Activated T-helper 1 cell treated with anti-CD3 and anti-CD28 coated beads, Interleukin-12 subunit alpha, Interleukin-12 subunit beta, Interleukin-2, Interleukin-4 antibody, amounts not matched to agents 30 ng/mL and 10 ng/mL and 1 ng/mL, durations not matched to agents 14 hours and 24 hours and 36 hours (primary cell): ENCODE measurements at places on chromosomes 16 and 17.
A peak's percentile ranks its signal among the peaks of the same experiment; 100 is the strongest.

DNA sequence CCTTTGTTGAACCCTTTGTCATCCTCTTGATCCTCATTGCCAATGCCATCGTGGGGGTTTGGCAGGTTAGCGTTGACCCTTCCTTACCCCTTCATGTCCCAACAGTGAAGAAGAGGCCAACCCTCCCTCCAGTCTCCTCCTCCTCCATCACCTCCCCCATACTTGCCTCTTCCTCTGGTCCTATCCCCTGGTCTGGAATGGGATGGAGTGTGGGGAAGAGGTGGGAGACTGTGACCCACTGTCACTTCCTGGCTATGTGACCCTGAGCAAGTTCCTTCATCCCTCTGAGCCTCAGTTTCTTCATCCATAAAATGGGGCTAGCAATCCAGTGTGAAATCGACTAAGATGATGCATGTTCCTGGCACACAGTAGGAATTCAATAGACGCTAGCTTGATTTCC, 2.7 kb downstream of the ATP2A1 start:
- H3K27me3 ChIP-seq, result peaks cover 2% of the 10 kb centered on the region
- H3K4me3 ChIP-seq, result peak overlapping the region; percentile 74
- DNase-seq, result no peak
- H3K4me1 ChIP-seq, result peaks cover 18% of the 10 kb centered on the region

- H3K36me3 ChIP-seq, result peaks cover 46% of the 10 kb centered on the region
- H3K27me3 ChIP-seq, result no peaks in the 10 kb centered on the region
- peaks cover 15% of the 10 kb centered on the region for H3K4me1 ChIP-seq
- H3K27ac ChIP-seq, result no peak overlapping the region
- no peak overlapping the region for H3K4me3 ChIP-seq
Measured at GRCh38 chr16:30603945-30604315, 6.3 kb downstream of the ZNF689 start.

GRCh38 chr16:69049146-69049545, 56.3 kb upstream of the HAS3 start:
- H3K27me3 ChIP-seq, result no peaks in the 10 kb centered on the region
- peaks cover 3% of the 10 kb centered on the region for H3K36me3 ChIP-seq
- no peak overlapping the region for H3K27ac ChIP-seq
- H3K4me3 ChIP-seq, result no peak overlapping the region
- no peak for DNase-seq

GRCh38 chr17:17109907-17110306, 67.7 kb downstream of the MPRIP start:
- H3K27me3 ChIP-seq, result no peaks in the 10 kb centered on the region
- peaks cover 60% of the 10 kb centered on the region for H3K4me1 ChIP-seq
- no peak overlapping the region for H3K4me3 ChIP-seq
- H3K36me3 ChIP-seq, result peaks cover 4% of the 10 kb centered on the region
- H3K27ac ChIP-seq, result peak overlapping the region; percentile 60
- no peak for DNase-seq

DNA sequence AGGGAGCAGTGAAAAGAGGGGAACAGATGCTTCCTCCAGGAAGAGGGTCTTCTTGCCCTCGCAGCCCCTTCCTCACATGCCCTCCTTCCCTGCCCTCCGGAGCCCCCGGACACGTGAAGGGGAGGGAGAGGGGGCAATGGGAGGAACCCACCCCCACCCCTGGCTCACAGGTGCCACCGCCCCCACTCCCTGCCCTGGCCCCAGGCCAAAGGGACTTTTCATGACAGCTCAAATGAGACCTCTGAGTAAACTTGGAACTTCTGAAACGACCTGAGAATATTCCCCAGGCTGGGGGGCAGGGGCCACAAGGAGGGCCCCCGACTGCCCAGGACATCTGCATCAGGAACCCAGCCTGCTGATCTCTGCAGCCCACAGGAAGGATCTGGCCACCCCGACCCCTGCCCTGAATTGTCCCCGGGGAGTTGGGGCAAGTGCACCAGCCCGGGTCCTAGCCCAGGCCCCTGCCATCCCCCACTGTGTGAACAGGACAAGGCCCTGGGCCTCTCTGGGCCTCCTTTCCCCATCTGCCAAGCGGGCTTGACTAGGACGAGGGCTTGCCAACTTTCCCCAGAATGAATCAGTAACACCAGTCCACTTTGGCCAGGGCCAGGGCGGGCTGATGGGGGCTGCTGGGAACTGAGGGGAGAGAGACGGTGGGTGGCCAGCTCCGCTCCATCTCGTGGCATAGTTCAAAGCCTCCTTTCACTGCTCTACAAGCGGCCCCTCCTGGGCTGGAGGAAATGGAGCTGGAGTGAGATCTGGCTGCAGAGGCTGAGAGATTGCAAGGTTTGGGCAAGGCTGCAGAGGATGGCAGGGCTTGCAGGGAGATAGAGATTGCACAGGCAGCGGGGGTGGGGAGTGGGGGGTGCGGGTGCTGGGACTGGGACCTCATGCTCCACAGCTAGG, 3.8 kb downstream of the IL21R start:
- H3K36me3 ChIP-seq, result peaks cover 65% of the 10 kb centered on the region
- H3K27ac ChIP-seq, result peak overlapping the region; percentile 100
- H3K4me1 ChIP-seq, result peaks cover 79% of the 10 kb centered on the region
- DNase-seq, result no peak

- no peak for DNase-seq
- no peaks in the 10 kb centered on the region for H3K36me3 ChIP-seq
- no peaks in the 10 kb centered on the region for H3K4me1 ChIP-seq
Measured at GRCh38 chr17:51857052-51857597, 301.4 kb downstream of the CA10 start.

DNA sequence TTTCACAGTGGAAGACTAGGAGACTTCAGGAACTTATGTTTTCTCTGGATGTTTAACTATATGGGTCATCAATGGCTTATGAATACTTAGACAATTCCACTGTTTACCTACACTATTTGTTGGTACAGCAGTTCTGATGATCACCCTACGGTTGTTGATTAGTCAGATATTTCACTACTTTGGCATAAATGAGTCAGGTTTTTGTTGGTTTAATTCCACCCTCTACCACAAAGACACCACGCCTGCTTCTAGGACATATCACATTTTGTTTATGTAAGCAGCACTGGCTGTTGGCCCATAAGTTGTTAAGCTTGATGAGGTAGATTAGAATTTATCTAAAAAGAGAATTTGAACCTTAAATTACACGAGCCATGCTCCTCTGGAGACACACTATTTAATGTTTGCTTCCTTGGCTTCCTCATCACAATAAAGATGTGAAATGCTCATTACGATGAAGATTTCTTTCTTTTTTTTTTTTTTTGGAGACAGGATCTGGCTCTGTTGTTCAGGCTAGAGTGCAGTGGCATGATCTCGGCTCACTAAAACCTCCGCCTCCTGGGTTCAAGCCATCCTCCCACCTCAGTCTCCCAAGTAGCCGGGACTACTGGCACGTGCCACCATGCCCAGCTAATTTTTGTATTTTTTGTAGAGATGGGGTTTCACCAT, 4.3 kb downstream of the GDE1 start:
- DNase-seq, result no peak
- peaks cover 59% of the 10 kb centered on the region for H3K4me1 ChIP-seq
- H3K27me3 ChIP-seq, result no peaks in the 10 kb centered on the region
- no peak overlapping the region for H3K4me3 ChIP-seq
- H3K36me3 ChIP-seq, result peaks cover 31% of the 10 kb centered on the region
- H3K27ac ChIP-seq, result peak overlapping the region; percentile 63

DNA sequence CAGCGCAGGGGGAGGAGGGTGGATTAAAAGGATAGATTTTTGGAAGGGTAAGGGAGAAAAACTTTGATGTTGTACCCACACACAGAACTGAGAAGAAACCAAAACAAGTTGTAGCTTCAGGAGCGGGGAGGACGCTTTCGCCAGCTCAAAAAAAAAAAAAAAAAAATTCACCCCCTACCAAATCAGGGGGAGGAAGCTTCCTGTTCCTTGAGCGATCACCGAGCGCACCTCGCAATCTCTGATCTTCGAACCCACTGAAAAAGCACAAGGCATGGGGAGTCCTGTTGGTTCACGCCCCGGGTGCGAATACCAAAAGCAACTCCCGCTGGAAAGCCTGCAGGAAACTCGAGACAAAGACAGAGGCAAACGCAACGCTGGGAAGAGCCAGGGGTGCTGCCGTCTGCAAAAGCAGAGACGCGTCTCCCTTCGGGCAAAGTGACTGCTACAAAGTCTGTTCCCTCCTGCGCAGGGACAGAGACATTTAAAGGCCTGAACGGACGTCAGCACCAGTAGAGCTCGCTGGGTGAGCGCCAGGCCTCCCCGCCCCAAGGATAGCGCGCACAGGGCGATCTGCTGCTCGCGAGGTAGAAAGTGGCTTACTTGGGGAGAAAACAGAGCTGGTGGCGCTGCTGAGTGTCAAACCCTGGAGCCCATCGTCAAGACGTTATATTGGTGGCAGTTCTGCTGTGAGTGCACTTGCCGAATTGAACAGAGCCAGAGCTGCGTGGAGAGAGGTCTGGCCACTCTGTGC, 190.4 kb downstream of the USP22 start:
- H3K27me3 ChIP-seq, result peaks cover 40% of the 10 kb centered on the region
- H3K4me1 ChIP-seq, result peaks cover 15% of the 10 kb centered on the region
- no peak for DNase-seq
- H3K27ac ChIP-seq, result no peak overlapping the region
- H3K4me3 ChIP-seq, result peak overlapping the region; percentile 56
- no peaks in the 10 kb centered on the region for H3K36me3 ChIP-seq

DNA sequence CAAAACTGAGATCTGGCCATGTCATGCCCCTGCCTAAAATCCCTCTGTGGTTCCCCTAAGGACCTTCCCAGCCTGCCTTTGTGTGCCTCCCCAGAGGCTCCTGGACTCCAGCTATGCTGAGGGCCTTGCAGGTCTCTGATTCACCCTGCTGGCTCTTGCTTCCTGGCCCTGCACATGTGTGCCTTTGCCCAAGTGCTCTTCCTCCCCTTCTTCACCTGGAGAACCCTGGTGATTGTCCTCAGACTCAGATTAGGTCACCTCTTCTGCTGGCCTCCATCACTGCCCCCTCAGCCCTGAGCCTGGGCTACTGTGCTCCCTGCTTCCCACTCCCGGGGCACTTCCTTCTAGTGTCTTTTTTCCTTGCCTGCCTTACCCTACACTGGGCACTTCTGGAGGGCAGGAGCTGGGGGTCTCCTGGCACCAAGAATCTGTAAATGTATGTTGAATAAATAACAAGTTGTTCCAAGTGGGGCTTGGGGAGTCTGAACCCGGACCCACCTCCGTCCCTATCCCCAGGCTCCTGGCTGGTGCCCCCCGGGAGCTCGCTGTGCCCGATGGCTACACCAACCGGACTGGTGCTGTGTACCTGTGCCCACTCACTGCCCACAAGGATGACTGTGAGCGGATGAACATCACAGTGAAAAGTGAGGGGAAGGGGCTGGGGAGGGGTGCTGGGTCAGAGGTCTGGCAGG, 7.8 kb downstream of the ITGA3 start:
- H3K36me3 ChIP-seq, result peaks cover 10% of the 10 kb centered on the region
- no peaks in the 10 kb centered on the region for H3K27me3 ChIP-seq
- H3K27ac ChIP-seq, result no peak overlapping the region
- no peak for DNase-seq

- H3K27ac ChIP-seq, result no peak overlapping the region
- H3K4me1 ChIP-seq, result peaks cover 24% of the 10 kb centered on the region
- H3K27me3 ChIP-seq, result no peaks in the 10 kb centered on the region
- H3K36me3 ChIP-seq, result peaks cover 4% of the 10 kb centered on the region
- no peak for DNase-seq
Measured at GRCh38 chr16:53960050-53960812, 256.3 kb downstream of the FTO start.
